ENCODE measurements at places on chromosomes 16 and 17.

GRCh38 chr17:18261146-18261515 is 669 bp downstream of the MIEF2 start:
- DNase-seq: no peak

DNA sequence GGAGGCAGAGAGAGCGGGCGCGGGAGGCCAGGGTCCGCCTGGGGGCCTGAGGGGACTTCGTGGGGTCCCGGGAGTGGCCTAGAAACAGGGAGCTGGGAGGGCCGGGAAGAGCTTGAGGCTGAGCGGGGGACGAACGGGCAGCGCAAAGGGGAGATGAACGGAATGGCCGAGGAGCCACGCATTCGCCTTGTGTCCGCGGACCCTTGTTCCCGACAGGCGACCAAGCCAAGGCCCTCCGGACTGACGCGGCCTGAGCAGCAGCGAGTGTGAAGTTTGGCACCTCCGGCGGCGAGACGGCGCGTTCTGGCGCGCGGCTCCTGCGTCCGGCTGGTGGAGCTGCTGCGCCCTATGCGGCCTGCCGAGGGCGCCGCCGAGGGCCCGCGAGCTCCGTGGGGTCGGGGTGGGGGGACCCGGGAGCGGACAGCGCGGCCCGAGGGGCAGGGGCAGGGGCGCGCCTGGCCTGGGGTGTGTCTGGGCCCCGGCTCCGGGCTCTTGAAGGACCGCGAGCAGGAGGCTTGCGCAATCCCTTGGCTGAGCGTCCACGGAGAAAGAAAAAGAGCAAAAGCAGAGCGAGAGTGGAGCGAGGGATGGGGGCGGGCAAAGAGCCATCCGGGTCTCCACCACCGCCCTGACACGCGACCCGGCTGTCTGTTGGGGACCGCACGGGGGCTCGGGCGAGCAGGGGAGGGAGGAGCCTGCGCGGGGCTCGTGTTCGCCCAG is 1.2 kb upstream of the CBX4 start:
- peak; percentile 15 for DNase-seq

DNA sequence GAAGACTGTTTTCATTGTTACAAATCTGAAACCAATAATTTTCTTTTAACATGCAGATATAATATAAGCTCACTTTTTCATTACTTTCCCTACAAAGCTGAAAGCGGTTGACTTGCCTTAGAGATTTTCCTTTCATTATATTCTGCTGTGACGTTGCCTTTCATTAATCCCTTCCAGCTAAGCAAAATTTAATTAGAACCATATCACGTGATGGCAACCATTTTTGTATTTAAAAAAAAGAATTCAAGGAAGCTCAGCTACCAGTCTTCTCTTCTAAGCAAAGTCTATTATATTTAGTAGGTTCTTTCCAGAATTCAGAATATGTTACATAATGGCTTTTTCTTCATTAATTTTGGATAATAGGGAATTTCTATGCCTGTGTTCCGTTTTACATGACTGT is 186.5 kb downstream of the PRKCA start:
- DNase-seq: no peak

- DNase-seq: peak; percentile 74
Observed at GRCh38 chr16:30844671-30845449, 49.0 kb downstream of the BCL7C start.

GRCh38 chr17:1091900-1092299 is 87.9 kb downstream of the ABR start:
- peak; percentile 19 for DNase-seq

GRCh38 chr16:8005096-8005860 is 585.0 kb downstream of the TMEM114 start:
- no peak for DNase-seq

- DNase-seq: no peak
Observed at GRCh38 chr17:17840751-17841591, 4.2 kb upstream of the SREBF1 start.

DNA sequence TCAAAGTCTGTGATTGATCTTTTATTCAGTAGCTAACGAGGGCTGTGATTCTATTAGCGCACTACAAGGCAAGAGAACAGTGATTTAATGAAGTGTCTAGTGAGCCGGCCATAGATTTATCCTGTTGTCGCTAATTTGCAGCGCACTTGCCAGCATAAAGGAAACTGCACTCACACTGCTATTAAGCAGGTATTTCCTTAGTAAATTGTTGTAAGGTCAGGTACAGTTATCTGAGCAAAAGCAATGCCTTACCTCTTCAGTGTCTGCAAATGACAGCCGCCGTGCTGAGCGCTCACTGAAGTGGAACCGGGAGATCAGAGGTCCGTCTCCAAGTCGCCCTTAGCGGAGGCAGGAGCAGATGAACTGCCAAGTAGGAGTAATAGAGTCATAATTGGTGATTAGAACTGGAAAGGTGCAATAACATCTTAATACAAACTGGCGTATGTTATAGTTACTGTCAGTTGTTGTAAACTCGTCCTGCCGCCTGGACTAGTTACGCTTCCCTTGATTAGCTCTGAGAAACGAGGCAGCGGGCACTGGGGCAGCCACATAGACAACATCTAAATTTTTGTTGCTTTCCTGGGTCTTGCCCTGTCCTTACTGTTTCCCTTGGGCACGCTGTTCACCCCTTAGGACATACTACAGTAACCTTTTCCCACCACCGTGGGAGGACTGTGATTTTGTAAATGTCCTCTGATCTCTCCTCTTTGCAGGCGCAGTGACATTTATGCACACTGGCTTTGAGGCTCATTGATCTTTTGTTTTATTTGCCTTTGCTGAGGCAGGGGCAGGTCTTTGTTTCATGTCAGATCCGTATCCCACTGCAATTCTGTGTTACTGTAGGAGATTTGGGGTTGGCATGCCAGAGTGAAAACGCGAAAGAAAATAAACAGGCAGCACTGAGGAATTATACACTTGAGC is 363.1 kb downstream of the WWOX start:
- DNase-seq: no peak

GRCh38 chr17:2977157-2977556 is 86.2 kb downstream of the OR1D5 start:
- no peak for DNase-seq

DNA sequence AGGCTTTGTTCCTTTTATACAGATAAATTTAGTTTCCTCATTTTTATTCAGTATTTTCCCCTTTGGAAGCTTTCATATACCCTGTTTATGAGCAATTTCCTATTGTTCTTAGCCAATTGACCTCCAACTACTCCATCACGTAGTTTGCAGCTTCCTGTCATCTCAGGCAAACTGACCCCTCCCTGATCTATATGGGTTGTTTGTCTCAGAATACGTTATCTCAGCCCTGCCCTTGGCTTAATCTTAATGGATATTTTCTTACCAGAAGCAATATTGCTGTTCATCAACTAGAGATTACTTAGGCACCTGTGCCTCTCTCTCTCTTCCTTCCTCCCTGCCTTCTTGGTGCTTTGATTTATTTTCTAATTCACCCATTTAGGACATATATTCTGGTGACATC is 81.2 kb downstream of the ZNF18 start:
- no peak for DNase-seq

DNA sequence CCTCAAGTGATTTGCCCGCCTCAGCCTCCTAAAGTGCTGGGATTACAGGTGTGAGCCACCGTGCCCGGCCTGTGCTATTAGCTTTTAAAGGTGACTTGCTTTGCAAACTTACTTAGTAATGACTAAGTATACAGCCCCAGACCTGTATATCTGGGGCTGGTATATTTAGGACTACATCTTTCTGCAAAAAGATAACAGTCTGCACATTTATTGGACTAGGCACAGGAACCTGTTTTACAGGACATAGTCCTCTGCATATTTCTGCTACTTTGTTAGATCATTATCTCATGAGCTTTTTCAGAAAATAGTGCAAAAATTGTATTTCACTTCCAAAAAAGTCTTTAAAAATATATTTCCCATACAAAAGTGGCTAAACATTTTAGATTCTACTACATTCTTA is 1.3 kb downstream of the KRT24 start:
- DNase-seq: no peak

DNA sequence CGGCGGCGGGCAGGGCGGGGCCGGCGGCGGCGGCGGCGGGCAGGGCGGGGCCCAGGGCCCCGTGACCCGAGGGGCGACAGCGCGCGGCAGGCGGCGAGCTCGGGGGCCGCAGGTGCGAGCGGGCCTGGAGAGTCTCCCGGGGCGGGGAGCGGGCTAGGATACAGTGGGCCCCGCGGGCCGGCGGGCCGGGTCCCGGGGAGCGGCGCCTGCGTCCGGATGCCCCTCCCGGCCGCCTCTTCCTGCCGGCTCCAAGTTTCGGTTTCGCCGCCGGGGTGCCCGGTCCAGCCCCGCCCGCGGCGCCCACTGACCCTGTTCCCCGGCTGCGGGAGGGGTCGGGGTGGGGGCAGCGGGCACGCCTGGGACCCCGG is at the start of gene RNF213:
TSS of gene RNF213 (plus strand) at position 62 of the 368 bp plus-strand sequence. CDS start 2,830 bp downstream, outside the sequence.
- DNase-seq: no peak

DNA sequence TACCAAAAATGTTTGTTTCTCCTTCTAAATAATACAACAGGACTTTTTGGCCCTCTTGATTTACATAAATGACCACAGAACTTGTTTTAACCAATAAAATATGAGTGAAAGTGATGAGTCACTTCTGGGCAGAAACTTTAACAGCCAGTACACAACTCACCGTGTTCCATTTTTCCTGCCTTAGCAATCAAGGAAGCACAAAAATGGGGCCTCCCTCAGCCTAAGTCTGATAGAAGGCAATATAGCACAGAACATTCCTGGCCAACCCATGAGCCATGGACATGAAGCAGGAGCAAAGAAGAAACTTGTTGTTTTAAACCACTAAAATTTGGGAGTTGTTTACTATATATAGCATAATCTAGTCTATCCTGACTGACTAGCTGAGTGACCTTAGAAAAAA is 61.1 kb upstream of the MTMR4 start:
- DNase-seq: no peak

- no peak for DNase-seq
Observed at GRCh38 chr17:78959803-78960202, 19.9 kb downstream of the LGALS3BP start.

DNA sequence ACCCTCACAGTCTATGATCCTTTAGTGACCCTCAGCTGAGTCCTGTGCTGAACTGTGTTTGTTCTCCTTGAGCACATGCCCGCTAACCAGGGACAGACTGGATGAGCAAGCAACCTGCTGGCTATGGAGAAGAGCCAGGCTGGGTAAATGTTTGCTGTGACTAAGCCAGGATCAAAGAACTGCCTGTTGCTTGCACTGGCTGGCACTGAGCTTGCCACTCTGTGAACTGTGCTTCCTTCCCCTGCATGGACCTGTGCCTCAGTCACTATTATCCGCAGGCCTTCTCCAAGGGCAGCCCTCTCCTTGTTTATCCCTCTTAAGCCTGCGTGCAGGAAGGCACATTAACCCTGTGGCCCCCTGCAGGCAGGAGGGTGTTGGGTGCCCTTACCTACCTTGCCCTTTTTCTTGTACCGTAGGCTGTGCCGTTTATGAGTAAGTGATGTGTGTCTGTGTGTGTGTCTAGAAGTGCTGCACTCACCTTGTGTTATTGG is 7.4 kb downstream of the PNPO start:
- DNase-seq: no peak

DNA sequence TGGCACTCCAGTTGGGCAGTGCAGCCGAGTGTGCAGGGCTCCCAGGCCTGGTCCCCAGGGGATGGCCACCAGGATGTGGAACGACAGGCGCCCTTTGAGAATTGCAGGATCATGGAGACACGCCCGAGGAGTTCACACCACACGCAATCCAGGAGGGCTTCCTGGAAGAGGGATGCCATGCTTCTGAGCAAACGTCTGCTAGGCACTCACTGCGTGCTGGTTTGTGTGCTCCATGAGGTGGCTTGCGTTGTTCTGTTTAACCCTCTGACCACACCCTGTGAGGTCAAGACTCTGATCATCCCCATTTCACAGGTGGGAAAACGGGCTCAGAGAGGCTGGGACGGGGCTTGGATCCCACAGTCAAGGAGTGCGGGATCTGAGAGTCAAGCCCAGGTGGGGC is 32.6 kb upstream of the ZFPM1 start:
- no peak for DNase-seq

GRCh38 chr16:85750827-85751697 is at the start of gene C16orf74:
Gene C16orf74 (minus strand): TSS chr16:85751096. CDS start chr16:85735217, 15,879 bp downstream.
- DNase-seq: no peak

DNA sequence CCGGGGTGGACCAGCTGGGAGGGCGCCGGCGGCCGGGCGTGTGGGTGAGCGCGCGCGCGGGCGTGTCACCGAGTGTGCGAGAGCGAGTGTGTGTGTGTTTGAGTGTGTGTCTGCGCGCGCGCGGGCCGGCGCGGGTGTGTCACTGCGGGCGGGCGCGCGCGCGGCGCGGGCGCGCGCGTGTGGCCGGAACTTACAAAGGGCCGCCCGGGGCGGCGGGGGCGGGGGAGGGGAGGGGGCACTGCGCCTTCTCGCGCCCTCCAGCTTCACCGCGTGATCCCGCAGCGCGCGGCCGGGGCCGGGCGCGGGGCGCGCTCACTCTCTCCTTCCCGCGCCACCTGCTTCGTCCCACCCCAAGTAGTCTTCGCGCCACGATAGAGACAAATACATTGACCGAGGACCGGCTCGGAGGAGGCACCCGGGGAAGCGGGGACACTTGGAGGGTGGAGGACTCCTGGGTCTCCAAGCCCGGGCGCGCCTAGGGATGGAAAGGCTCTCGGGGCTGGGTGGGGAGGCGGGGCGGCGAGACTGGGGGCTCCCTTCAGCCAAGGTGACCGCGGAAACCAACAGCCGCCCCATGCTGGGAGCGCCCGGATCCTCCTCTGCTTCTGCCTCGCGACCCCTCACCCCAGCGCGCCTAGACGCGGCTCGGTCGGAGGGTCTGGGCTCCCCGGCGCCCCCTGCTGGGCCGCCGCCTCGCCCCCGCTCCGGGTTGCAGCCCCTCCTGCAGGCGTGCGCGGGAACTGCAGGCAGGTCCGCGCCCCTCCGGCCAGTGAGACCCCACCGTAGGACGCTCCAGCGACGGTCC is at the start of gene SRCIN1:
TSS of gene SRCIN1 (minus strand) at position 112 of the 805 bp plus-strand sequence. CDS start 247 bp downstream, outside the sequence.
- no peak for DNase-seq
